GM23338 (cell line): ENCODE measurements at places on chromosomes 5 and 9.
A peak's percentile ranks its signal among the peaks of the same experiment; 100 is the strongest.

DNA sequence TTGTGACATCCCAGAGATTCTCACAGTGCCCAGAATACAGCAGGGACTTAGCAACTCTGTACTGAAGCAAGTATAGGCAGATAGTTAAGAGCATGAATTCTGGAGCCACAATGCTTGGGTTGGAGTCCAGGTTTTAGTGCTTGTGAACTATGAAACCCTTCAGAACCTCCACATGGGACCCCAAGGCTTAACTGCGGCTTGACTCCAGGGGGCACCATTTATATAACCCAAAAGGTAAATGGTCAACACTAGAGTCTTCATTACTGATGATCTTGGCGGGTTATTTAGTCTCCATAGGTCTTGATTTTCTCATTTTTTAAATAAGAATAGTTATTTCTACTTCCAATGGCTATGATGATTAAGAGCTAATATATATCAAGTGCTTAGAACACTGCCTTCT, 390.3 kb downstream of the TAF11L14 start:
- peak; percentile 43 for DNase-seq

DNA sequence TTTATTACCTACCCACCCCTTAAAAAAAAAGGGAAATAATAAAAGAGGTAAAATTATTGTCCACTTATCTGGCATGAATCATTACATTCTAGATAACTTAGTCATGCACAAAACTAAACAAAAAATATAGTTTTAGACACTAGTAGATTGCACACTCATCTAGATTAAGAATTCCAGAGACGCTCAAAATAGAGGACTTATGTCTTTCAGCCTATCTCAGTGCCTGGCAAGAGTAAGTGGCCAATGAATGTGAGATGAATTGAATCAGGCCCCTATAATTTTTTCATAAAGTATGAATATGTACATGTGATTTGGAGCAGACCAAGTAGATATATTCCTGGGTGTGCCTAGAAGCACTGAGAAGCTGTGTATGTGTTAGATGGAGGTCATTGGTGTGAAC, 2.0 kb upstream of the RXFP3 start:
- no peak for DNase-seq

DNA sequence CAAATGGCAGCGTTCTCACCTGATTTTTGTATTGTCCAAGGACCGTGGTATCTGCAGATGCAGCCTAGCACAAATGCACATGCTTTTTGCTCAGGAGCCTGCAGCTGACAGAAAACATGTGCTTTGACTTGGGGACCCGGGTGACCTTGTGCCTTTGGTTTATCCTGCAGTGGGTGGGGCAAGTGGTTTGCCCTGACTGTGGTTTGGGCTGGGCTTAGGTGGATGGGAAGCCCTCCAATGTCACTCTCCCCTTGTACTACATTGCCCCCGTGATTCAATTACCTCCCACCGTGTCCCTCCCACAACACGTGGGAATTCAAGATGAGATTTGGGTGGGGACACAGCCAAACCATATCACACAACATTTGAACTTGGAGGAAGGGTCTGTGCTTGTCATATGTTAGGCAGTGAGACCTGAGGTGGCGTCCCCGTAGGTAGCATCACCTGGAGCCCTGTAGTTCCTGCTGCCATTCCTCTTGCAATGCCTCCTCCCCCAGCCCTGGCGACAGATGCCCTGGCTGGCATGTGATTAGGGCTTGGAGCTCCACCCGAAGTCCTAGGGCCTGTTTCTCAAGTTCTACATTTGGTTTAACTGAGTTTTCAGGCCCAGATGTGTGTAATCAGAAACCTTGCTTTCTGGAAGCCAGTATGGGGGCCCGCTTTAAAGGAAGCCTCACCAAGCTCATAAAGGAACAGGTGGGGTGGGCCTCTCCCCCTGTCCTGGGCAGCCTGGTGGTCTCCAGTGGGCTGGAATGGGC, 2.1 kb downstream of the ANKRD33B start:
- no peak for DNase-seq

DNA sequence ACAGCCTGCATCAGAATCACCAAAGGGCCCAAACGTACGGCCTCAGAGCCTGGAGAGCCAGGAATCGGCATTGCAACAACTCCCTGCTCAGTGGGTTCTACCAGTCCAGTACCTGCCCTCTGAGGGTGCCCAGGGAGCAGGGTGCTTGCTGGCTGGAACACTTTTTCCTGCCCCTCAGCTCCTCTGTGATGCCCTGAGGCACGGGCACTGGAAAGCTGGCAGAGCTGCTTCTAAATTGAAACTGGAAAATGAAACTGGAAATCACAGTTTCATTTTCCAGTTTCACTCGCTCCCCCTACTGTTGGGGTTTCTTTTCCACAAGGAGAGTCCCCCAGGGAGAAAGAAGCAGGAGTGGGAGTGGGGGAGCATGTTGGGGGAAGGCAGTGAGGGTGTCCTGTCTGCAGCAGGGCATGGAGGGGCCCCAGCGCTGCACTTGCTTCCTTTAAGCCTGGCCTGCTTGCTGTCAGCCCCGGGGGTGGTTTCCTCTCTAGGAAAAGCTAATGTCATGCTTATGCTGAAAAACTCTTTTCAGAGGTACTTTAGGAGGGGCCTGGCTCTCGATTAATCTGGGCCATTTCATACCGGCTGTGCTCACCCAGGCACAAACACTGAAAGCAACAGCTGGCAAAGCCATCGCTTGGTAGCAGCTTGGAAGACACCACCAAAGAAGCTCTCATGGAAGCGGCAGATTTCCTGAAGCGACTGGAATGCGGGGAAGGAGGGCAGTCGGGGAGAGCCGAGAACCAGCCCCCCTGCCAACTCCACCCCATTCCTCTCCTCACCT, 26.2 kb downstream of the IRF1 start:
- peak; percentile 52 for DNase-seq

- DNase-seq, result no peak
These were observed 35.9 kb upstream of the RAI14 start for GRCh38 chr5:34620185-34620584.

DNA sequence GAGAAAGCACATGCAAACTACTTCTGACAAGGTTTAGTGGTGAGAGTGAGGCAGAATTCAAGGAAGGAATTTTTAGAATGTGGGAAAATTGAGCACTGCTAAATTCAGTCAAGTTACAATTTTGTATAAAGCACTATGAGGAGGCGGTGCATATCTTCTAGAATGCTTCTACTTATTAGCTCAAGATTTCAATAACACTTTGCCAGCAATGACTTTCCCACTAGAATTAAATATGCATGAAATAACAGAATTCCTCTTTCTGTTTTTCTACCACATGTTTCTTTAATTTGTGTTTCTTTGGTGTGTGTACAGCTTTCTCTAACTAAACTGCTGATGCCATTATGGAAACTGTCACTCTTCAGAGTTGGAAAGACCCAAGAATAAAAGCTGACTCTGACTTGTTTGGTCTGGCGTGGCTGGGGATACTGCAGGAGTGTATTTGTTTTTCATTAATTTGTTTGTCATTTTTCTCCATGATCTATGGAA, 163.5 kb downstream of the ARSB start:
- DNase-seq, result no peak

- no peak for DNase-seq
These were observed 631 bp downstream of the CFAP77 start for GRCh38 chr9:132410642-132411041.
